ENCODE measurements at places on chromosomes 6 and 20.

- no peak for DNase-seq
These were observed 293.8 kb downstream of the TAF4 start for GRCh38 chr20:61771805-61772350.

- DNase-seq, result no peak
These were observed 26.3 kb upstream of the TRAM2 start for GRCh38 chr6:52603000-52603795.

- no peak for DNase-seq
These were observed 63.0 kb upstream of the NCOA3 start for GRCh38 chr20:47438464-47439381.

- DNase-seq, result no peak
These were observed 85.2 kb upstream of the UFL1 start for GRCh38 chr6:96436398-96436797.

- DNase-seq, result no peak
These were observed 38.9 kb downstream of the FAXC start for GRCh38 chr6:99310553-99310952.

- DNase-seq, result peak; percentile 79
These were observed 215.2 kb upstream of the ZNF184 start for GRCh38 chr6:27688014-27688586.

GRCh38 chr6:74609871-74610270, 596.0 kb downstream of the COL12A1 start:
- DNase-seq, result no peak

- no peak for DNase-seq
These were observed 25.7 kb downstream of the CFAP61 start for GRCh38 chr20:20078041-20078440.

All from omental fat pad (tissue), 4 donors.